ENCODE measurements at places on chromosomes 1 and 21.

- DNase-seq: no peak
Observed at GRCh38 chr1:21229246-21230000, 52.7 kb upstream of the EIF4G3 start.

- DNase-seq: no peak
Observed at GRCh38 chr1:157147906-157148700, 9.9 kb upstream of the ETV3 start.

DNA sequence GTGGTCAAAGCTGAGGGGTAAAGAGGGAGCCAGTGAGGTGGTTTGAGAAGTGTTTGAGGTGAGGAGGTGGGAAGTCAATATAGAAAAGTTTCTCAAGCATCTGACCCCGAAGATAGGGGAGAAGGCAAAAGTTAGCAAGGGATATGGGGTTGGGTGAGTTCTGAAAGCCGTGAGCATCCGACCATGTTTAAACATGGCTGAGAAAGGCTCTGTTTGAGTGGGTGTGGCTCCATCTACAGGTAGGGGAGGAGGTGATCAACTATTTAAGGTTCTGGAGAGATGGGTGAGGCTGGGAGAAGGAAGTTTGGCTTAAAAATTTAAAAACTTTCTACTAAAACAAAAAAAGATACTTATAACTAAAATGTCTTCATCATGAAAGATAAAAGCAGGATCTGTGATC, 273.8 kb downstream of the KCNJ6 start:
- DNase-seq: no peak

- DNase-seq: no peak
Observed at GRCh38 chr21:34796518-34797200, 127.9 kb downstream of the CLIC6 start.

DNA sequence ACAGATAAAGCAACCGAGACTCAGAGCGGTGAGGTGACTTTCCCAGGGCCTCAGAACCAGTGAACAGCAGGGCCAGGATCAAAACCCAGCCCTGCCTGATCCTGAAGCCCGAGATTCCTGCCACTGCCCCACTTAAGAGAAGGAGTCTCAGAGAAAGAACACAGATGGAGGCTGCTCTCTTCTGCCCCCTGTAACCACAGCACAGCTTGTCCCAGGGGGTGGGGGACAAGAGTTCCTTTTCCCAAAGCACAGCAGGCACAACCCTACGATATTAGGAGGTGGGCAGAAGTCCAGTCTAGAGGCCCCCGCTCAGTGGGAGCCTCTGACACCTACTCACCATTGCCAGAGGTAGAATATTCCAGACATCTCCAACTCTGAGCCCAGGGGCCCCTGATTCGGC, 24.0 kb upstream of the VWA5B1 start:
- DNase-seq: no peak

DNA sequence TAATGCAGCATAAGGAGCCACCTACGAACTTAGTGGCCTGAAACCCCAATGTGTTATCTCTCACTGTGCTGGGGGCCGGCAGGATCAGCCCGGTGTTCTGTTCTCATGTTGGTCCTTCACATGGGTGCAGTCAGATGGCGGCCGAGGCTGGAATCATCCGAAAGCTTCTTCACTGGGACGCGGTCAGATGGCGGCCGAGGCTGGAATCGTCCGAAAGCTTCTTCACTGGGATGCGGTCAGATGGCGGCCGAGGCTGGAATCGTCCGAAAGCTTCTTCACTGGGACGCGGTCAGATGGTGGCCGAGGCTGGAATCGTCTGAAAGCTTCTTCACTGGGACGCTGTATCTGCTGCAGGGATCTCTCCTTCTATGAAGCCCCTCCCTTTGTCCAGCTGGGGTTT, 12.6 kb upstream of the PCBP3 start:
- no peak for DNase-seq

DNA sequence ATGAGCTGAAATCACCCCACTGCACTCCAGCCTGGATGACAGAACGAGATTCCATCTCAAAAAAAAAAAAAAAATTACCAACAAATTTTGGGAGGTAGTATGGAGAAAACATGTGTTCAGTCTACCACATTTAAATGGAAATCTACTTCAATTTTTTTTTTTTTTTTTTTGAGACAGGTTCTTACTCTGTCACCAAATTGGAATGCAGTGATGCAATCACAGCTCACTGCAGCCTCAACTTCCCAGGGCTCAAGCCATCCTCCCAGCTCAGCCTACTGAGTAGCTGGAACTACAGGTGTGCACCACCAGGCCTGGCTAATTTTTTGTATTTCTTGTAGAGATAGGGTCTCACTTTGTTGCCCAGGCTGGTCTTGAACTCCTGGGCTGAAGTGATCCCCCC, 82.1 kb downstream of the GFI1 start:
- no peak for DNase-seq

DNA sequence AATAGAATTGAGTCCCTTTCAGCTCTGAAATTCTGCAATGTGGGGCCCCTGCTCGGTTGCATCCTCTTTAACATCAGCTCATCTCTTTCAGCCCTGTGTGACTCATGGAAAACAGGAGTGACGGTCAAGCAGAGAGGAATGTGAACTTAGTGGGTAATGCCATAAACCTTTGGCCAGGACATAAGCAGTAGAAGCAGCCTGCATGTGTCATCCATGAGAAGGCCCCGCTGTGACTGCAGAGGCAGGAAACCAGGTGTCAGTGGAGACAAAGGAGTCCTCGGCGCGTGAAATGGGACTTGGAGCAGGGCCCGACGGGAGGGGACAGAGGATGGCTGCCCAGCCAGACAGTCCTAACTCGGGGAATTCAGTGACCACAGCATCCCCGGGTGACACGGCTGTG, 21.1 kb upstream of the EPHB2 start:
- no peak for DNase-seq

DNA sequence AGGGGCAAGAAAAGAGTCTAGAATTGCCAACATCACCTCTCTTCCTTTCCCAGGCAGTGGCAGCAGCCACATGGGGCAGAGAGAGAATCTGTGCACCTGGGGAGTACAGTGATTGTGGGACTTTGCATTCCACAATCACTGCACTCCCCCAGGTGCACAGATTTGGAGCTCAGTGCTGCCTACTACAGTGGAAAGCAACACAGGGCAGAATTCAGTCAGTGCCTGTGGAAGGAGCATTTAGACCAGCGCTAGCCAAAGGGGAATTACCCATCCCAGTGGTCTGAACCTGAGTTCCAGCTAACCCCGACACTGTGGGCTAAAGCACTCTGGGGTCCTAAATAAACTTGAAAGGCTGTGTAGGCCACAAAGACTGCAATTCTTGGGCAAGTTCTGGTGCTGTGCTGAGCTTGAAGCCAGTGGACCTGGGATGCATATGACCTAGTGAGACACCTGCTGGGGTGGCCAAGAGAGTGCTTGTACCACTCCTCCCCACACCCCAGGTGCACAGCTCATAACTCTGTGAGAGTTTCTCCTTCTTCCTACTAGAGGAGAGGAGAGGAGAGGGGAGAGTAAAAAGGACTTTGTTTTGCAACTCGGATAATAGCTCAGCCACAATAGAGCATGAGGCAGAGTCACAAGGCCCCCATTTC, 50.3 kb downstream of the NUP210L start:
- no peak for DNase-seq

DNA sequence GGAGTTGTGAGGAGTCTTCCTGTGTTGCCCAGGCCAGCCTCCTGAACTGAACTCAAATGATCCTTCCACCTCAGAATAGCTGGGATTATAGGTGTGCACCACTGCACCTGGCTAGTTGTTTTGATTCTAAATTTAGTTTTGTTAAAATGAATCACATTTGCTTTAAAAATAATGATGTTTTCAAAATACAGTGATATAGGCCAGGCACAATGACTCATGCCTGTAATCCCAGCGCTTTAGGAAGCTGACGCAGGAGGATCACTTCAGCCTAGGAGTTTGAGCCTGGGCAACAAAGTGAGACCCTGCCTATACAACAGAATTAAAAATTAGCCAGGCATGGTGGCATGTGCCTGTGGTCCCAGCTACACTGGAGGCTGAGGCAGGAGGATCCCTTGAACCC, 24.3 kb downstream of the RTCA start:
- no peak for DNase-seq

GRCh38 chr1:240462766-240463395, 149.1 kb downstream of the GREM2 start:
- DNase-seq: no peak

DNA sequence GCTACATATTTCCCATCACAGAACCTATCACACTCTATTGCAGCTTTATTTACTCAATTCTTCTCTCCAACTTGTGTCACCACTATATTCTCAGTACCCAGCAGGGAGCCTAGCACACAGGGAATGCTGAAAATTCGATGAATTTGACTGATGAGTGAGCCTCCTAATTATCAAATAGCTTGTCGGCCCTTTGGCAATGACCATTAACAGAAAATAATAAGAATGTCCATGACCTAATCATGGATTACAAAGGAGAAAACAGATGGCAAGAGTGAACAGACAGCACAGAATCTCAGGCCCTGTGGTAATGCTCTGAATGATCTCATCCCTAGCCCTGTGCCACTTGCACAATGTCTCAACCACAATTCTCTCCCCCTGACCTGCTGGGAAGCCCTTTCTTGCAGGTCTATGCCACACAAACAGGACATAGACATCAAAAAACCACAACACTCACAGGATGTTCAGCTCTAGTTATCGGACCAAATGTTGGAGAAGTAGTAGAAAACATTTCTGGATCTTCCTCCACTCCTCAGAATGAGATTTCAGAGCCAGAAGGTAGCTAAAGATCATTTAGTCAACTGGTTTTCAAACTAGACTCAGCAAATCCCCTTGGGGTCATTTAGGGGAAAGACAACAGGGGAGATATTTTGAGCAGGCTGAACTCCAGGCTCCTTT, 68.4 kb downstream of the LUZP1 start:
- DNase-seq: no peak

DNA sequence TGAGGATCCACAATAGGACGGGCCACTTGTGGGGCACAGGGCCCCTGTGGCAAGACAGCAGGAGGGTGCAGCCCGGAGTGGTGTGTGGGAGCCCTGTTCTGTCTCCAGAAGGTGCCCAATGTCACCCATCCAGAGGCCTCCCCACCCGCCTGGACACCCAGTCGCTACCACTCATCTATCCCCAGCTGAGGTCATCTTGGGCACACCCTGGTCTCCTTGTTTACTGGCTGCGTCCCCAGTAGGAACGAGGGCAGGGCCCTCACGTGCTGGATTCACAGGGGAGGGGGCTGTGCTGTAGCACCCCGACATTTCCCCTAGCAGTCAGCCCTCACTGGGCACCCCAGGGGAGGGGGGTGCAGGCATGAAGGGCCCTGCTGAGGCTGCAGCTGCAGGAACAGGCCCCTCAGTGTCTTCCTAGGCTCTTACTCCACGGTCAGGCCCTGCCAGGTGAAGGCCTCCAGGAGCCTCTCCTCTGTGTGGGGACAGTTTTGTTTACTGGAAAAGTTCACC, 2.3 kb upstream of the TNNT2 start:
- DNase-seq: no peak

GRCh38 chr1:179369751-179370341, 4.1 kb downstream of the AXDND1 start:
- DNase-seq: no peak

DNA sequence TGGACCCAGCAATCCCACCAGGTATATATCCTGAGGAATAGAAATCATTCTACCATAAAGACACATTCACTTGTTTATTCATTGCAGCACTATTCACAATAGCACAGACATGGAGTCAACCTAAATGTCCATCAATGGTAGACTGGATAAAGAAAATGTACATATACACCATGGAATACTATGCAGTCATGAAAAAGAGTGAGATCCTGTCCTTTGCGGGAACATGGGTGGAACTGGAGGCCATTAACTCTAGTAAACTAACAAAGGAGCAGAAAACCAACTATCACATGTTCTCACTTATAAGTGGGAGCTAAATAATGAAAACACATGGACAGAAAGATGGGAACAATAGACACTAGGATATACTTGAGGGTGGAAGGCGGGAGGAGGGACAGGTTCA, 36.1 kb upstream of the PRKACB start:
- no peak for DNase-seq

DNA sequence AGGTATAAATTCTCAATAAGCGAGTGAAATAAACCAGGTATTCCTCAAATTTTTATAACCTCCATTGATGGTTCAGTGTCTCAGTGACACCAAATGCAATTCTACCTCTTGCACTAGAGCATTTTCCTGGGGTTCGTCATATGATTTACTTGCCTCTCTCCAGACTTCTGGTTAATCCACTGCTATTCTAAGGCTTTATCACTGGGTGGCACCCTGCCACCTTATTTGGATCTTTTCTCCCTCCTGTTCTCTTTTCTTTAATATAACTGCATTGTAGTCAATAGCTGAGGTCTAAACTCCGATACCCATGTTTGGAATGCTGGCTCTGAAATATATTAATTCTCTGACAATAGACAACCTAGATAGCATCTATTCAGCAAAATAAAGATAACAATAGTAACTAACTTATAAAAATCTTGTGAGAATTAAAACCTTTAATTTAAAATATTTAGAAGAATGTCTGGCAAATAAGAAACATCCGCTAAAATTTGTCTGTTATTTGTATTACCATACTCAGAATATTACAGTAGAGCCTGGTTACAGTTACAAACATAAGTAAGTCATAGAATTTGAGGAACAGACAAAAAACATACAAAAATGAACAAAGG, 436.4 kb downstream of the PLA2G4A start:
- peak; percentile 14 for DNase-seq

- no peak for DNase-seq
Observed at GRCh38 chr21:34836103-34836932, 167.5 kb downstream of the CLIC6 start.

Measured in glutamatergic neuron (in vitro differentiated cells).